Gastrocnemius medialis (tissue), 4 donors: ENCODE measurements at places on chromosomes 12 and 14. TPM values are rescaled to one million over a fixed set of nuclear protein-coding genes. Genes with fewer than 3 reads are reported as not detected.

Gene PELI2
- 2.5 TPM for total RNA-seq

Gene NTS
- not detected for total RNA-seq

Gene OSGEP
- 15.8 TPM for total RNA-seq

- DNase-seq: peak; percentile 72
- H3K4me3 ChIP-seq: no peak overlapping the region
- peaks cover 42% of the 10 kb centered on the region for H3K4me1 ChIP-seq
- no peaks in the 10 kb centered on the region for H3K36me3 ChIP-seq
- peak overlapping the region; percentile 39 for H3K27ac ChIP-seq
Observed at GRCh38 chr14:105468621-105469241, 5.9 kb upstream of the CRIP2 start.

GRCh38 chr12:51867371-51867770 lies 18.9 kb upstream of the FIGNL2 start:
- H3K27me3 ChIP-seq: peaks cover 12% of the 10 kb centered on the region
- no peak for DNase-seq
- H3K27ac ChIP-seq: no peak overlapping the region
- H3K4me1 ChIP-seq: no peaks in the 10 kb centered on the region

- peaks cover 7% of the 10 kb centered on the region for H3K4me1 ChIP-seq
- no peak overlapping the region for H3K4me3 ChIP-seq
- H3K27ac ChIP-seq: no peak overlapping the region
- H3K36me3 ChIP-seq: no peaks in the 10 kb centered on the region
- no peak for DNase-seq
Observed at GRCh38 chr14:104935955-104936354, 11.3 kb downstream of the PLD4 start.

DNA sequence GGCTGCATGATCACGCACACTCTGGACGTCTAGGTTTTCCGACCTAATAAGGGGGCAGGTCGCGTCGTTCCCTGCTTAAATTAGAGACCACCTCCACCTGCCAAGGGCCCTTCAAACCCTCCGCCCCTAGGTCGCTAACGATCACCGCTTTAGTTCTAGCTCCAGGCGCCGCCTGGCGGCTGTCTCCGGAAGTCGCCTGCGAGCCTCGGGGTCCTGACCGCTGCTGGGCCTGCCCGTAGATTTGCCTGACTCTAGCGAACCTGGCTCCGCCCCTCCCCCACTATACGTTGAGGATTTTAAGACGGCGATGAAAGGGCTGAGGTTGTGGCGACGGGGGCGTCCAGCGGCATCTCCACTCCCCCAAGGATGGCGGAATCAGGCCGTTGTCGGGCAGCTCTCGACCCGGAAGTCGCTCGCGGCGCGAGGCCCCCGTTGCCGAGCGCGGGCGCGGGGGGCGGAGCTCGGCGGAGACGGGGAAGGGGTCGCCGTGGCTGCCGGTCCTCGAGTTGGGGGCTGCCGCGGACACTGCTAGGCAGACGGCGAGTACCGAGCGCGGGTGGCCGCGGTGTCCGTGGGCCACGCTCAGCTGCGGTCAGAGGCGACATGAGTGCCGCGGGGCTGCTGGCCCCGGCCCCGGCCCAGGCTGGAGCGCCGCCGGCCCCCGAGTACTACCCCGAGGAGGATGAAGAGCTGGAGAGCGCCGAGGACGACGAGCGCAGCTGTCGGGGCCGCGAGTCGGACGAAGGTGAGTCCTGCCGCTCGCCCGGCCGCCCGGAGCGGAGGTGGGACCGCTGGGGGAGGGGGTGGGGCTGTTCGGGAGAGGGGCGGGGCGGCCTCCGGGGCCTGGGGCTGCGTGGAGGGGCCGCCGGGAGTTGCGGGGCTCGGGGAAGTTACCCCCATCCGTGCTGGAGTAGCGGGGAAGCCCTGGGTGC lies at the start of gene SUDS3:
TSS of gene SUDS3 (plus strand) at position 467 of the 932 bp plus-strand sequence. CDS start at position 604, 137 bp downstream.
- H3K4me1 ChIP-seq: peaks cover 43% of the 10 kb centered on the region
- peak within 1 kb of the TSS; percentile 80 for H3K4me3 ChIP-seq
- H3K27ac ChIP-seq: peak within 1 kb of the TSS; percentile 98
- H3K27me3 ChIP-seq: no peaks in the 10 kb centered on the region

DNA sequence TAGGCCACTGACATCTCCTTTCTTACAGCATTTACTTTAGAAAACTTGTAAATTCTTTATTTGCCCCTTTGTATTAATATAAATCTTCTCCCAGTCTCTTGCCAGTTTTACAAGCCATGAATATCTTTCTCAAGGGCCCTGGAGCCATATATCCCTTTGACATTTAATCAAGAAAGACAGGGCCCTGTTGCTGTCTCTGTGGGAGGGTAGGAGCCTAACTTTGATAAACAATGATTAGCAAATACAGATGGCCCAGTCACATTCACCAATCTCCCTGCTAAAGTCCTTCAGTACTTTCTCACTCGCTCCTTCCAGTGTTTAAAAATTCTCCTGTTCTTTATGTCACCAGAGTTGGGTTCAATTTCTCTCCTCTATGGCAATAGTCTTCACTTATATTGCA lies 479.8 kb upstream of the USP15 start:
- no peaks in the 10 kb centered on the region for H3K4me1 ChIP-seq
- no peaks in the 10 kb centered on the region for H3K36me3 ChIP-seq

Gene BMAL2
- total RNA-seq: 0.31 TPM

DNA sequence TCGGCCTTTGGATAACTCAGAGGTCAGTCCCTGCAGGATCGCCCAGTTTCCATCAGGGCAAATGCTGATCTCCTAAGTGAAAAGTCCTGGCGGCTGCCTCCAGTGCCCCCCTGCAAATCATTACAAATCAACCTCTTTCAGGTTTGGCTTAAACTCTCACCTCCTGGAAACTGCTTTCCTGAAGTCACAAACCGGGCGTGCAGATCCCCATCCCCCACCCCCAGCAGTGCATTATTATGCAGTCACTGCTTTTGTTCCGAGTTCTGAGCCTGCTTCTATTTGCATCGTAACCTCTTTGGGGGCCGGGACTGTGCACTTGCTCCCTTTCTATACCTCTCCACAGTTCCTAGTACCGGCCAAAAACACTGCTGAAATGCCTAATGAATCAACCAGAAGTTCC lies at the start of gene USP44:
TSS of gene USP44 (minus strand) at position 172 of the 400 bp plus-strand sequence. CDS start 17,220 bp downstream, outside the sequence.
- peaks cover 19% of the 10 kb centered on the region for H3K27me3 ChIP-seq
- H3K27ac ChIP-seq: no peak within 1 kb of the TSS

GRCh38 chr12:49801141-49802063 lies 26.8 kb downstream of the NCKAP5L start:
- H3K36me3 ChIP-seq: no peaks in the 10 kb centered on the region
- peak overlapping the region; percentile 82 for H3K27ac ChIP-seq
- H3K27me3 ChIP-seq: no peaks in the 10 kb centered on the region
- no peak for DNase-seq

DNA sequence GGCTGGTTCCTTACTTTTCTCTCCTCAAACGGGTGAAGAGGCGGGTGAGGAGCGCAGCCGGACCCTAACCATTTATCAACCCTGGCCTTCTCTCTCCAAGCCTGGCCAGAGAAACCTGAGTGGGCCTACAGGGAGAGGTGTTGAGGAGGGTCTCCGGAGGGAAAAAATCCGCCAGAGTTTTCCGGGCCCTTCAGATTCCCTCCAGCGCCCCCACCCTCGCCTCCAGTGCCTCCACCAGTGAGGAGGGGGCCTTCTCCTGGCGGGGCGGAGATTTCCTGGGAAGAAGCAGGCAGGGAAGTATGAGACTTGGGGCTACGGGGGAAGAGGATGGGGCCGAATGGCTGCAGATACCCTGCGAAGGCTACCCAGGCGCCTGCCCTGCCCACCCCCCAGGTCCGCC lies 1.4 kb upstream of the HOXC5 start:
- H3K4me3 ChIP-seq: peak overlapping the region; percentile 42
- H3K27me3 ChIP-seq: no peaks in the 10 kb centered on the region
- H3K27ac ChIP-seq: peak overlapping the region; percentile 100
- no peaks in the 10 kb centered on the region for H3K36me3 ChIP-seq

GRCh38 chr14:87171141-87171540 lies 821.8 kb downstream of the GALC start:
- H3K4me1 ChIP-seq: no peaks in the 10 kb centered on the region
- no peak for DNase-seq
- H3K36me3 ChIP-seq: no peaks in the 10 kb centered on the region
- H3K4me3 ChIP-seq: no peak overlapping the region
- H3K27me3 ChIP-seq: no peaks in the 10 kb centered on the region
- H3K27ac ChIP-seq: no peak overlapping the region
